ENCODE measurements at places on chromosomes 6 and 20.

- DNase-seq = no peak
Observed at GRCh38 chr6:24249926-24250325, 107.9 kb downstream of the DCDC2 start.

GRCh38 chr6:125839471-125839870 lies 48.7 kb downstream of the NCOA7 start:
- DNase-seq = no peak

DNA sequence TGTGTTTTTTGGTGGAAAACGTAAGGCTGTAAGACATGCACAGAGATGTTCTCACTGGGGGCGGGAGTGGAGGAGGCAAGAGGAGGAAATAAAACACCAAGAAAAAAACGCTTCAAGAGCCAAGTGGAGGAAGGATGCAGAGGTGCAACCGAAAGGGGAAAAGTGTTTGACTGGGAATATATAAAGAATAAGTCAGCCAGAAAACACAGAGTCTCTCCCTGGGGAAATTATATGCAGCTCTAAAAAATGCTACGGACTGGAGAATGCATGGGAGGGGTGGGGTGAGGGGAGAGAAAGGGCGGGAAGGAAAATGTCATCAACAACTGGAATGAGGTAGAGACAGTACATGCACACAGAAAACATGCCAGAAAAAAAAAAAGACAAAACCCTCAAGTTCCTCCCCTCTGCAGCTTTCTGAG lies 133.5 kb downstream of the SCML4 start:
- DNase-seq = peak; percentile 91

DNA sequence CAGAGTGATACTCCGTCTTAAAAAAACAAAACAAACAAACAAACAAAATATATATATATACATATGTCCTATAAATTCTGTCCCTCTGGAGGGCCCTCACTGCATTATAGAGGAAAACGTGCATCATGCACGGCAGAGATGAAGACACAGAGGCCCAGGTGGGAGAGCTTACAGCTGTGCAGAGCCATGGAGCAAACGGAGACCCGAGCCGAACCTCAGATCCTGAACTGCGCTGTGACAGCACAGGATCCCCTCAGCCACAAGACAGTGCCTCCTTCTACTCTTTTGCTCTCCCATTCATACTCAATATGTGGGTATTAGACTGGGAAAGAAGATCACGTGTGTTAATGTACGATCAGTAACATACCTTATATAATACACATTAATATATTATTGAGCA lies 81.6 kb downstream of the ZNF217 start:
- DNase-seq = no peak

- DNase-seq = peak; percentile 27
Observed at GRCh38 chr6:89797317-89797716, 22.3 kb downstream of the MDN1 start.

GRCh38 chr6:123526128-123526527 lies 110.6 kb downstream of the TRDN start:
- no peak for DNase-seq

GRCh38 chr6:156114541-156114940 lies 658.9 kb upstream of the NOX3 start:
- no peak for DNase-seq

DNA sequence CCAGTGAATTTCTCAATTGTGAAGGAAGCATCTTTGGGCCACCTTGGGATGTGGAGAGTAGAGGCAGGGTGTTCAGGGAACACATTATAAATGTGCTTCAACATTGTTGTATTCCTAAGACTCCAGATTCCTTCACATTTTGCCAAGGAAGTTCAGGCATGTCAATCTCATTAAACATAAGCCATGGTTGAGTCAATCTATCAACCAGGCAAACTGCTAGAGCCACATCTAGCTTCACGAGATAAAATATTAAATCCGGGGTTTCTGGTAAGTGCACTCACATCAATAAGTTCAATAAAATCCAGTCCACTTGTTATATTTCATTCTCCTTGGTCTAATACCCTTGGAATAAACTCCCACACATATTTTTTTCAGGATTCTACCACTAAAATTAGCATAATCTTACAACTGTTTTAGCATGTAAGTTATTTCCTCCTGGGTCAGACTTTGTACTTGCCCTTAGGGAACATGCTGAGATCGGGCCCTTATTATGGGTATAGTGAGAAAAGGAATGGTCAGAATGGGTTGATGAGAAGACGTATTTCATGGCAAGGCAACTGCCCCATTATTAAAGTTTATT lies 93.6 kb downstream of the ADTRP start:
- no peak for DNase-seq

DNA sequence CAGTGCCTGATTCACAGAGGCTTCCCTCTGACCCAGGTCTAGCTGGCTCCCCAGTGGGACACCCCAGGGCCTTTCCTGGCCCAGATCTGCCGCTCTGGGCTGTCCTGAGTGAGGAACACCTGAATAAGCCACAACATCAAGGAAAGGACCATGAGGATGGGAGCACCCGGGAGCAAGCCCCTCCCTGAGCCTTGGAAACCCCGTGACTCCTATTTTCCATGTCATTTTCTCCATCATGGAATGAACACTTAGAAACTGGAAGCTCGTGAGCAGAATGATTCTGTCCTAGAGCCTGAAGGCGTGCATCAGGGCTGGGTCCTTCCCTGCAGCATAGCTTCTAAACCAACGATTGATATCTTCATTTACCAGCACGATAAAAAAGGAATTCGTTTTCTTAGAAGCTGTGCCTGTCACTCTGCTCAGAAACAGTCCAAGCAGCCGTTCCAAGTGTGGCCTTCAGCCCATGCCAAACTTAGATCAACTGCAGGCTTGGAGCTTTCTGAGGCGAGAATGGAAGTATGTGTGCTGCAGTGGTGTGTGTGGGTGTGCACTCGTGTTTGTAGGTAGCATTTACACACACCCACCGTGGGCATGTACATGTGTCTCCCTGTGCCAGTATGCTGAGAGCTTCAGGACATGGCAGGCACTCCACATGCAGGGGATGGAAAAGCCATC lies 83.2 kb upstream of the FOXC1 start:
- DNase-seq = no peak

DNA sequence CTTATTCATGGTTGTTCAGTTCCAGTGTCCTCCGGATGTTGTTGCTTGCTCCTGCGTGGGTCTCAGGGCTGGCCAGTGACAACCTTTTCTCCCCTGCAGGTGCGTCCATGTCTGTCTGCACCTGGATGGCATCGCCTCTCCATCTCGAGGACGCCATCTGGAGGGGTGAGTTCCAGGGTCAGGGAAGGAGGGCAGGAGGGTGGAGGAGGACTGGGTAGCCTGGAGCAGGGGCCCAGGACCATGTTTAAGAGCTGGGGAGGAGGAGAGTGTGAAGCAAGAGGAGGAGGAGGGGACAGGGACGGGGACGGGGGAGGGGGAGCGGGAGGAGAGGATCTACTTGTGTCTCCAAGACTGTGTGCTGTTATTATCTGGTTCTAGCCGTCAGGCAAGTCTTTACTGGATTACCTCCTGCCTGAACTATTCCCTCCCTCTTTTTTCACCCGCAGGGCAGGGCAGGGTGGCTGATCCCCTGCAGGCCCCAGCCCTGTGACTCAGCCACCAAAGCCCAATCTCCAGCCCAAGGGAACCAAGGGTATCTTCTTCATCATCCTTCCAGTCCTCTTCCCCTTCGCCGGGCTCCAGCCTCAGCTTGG lies 32.2 kb upstream of the TULP1 start:
- no peak for DNase-seq

DNA sequence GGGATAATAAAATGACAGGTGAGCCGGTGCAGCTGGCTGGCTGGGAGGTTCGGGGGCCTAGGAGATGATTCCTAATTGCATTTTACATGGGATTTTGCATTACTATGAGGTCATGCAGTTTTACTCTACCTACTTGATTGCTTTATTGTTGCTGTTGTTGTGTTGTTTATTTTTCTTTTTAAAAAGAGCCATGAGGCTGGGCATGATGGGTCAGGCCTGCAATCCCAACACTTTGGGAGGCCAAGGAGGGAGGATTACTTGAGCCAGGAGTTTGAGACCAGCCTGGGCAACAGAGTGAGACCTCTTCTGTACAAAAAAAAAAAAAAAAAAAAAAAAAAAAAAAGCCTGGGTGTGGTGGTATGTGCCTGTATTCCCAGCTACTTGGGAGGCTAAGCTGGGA lies 104.8 kb downstream of the GJA1 start:
- no peak for DNase-seq

DNA sequence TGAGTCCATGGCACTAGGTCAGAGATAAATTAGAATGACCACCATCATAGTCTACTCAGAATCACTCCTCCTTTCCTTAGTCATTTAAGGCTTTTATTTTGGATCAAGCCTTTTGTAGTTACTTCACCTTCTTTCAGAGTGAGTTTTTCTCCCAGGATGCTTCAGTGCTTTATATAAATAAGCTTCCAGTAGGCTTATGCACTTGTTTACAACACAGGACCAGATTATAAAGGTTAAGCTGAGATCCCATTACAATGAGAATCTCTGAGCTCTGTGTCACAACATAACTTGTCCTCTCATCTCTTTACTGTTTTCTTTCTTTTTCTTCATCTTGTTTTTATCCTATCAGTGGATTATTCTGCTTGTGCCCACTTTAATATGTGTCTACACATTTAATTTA lies 47.9 kb downstream of the CEP57L1 start:
- no peak for DNase-seq

GRCh38 chr6:33770833-33771145 lies 18.1 kb downstream of the LEMD2 start:
- no peak for DNase-seq

DNA sequence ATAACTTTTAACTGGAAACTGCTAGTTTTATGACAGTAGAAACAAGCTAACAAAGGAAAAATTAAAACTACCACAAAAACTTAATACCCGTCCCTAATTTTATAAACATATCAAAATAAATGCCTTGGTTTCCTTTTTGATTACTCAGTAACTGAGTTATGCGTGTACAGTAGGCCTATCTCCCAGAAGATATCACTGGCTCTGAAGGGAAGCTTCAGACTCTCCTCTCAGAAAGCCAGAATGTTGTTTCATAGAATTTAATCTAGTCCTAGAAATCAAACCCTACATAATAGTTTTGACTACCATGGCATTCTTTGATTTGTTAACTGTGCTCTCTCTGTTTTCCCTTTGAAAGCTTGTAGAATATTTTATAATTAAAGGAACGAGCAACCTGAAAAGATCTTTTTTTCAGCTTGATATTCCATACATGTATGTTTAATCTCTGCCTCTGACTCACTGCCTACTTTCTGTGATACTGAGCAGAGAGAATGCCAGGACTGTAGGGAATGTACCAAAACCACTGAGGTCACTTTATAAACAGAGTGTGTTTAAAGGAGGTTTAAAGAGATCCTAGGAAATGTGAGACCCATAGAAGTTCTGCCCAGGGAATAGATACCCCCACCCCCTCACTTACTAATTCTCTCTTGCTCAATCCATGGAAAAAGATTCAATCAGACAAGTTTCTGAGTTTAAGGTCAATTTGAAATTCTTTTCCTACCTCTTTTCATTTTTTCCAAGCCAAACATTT lies 311.5 kb downstream of the HDGFL1 start:
- DNase-seq = peak; percentile 98

DNA sequence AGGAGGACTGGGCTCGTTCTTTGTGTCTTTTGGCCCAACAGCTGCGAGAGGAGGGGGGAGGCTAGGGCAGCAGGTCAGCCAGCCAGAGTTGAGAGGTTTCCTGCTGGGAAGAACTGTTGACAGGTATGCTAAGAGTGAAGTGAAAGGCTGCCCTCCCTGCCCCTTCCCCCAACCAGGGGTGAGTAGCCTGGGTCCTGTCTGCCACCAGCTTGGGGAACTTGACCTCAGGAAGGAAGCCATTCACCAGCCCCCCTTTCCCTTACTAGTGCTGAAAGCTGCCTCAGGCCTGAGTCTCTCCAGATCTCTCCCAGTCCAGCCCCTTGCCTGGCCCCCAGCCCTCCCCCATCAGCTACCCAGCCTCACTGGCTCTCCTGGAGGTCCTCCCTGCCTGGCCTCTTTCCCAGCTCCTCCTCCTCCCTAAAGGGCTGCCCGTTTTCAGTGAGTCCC lies 20.7 kb upstream of the ZNF76 start:
- DNase-seq = peak; percentile 40

GRCh38 chr20:62782893-62783278 lies 13.4 kb upstream of the MRGBP start:
- DNase-seq = no peak

DNA sequence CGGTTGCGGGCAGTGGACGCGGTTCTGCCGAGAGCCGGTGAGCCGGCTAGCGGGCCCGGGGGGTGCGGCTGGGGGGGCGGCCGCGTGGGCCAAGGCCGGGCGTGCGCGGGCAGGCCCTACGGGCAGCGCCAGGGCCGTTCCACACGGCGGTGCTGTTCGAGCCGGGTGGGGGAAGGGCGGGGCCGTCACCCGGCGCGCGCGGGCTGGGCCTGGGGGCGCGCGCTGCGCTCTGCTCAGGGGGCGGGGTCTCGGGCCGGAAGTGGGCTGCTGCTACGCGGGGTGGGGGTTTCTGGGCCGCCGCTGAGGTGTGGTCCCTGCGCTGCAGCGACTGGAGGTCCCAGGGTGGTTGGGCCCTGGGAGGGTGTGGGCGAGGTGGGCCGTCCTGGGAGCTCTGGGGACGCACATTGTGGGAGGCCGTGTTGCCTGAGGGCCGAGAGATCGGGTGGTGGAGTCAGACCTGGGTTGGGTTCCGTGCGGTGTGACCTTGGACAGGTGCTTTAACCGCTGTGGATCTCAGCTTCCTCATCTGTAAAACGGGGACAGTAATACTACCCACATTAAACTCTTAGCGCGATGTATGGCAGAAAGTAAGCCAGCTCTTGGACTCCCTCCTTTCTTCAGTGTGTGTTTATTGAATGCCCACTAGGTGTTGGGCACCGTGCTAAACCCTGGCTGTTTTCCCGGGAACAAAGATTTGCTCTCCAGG lies 391 bp downstream of the MAPRE1 start:
- DNase-seq = peak; percentile 69

DNA sequence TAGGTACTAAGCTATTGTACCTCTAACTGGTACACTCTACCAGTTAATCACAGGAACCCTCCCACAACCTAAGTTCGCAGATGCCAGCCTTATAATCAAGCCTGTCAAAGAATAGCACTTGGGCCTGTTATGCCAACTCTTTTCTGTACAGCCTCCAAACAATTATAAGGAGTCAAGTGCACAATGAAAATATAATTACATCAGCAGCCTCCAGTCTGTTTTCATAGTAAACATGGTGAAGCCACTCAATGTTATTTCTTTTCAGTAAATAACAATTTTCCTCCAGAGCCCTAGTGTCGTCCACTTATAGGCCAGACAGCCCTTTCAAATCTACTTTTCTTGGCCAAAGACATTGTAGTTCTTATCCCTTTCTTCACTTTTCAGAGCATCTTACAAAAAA lies 82.7 kb upstream of the CARMIL1 start:
- no peak for DNase-seq

DNA sequence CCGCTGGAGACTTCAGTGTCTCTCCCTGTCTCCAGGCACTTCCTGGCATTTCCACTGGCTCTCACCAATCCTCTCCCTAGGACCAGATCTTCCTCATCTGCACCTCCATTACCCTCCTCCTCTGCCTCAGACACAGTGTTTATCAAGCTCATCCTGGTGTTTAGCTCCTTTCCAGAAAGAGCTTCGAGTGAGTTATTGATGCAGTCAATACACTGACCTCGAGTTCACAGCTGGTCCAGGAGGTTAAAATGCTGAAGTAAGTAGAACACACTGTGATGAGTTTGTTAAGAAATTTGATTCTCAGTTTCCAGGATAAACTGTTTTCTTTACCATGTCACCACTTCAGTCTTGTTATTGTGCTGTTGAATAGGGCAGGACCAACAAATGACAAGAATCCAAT lies 42.1 kb upstream of the ARMC2 start:
- DNase-seq = no peak

- no peak for DNase-seq
Observed at GRCh38 chr6:1372690-1373089, 16.7 kb upstream of the FOXF2 start.

GRCh38 chr6:42431877-42432276 lies 19.8 kb downstream of the TRERF1 start:
- no peak for DNase-seq
